Posterior vena cava (tissue), 2 donors: ENCODE measurements at places on chromosomes 16 and 17. TPM values are rescaled to one million over a fixed set of nuclear protein-coding genes. Genes with fewer than 3 reads are reported as not detected.

DNA sequence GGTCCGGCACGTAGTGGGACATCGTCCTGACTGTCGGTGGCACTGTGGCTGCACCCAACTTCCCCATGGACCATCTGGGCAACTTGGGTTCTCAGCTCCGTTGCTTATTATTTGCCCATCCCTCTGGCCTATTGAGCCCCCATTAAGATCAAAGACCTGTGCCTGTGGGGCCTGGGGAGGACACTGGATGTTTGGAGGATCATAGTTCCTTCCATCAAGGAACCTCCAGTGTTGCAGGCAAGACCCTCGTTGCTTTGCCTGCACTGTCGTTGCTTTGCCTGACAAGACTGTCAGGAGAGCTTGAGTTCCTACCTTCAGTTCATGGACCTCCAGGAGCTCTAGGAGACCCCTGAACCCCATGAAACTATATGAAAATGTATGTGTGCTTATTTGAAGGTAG lies 127.2 kb downstream of the CCDC144A start:
- DNase-seq = no peak

DNA sequence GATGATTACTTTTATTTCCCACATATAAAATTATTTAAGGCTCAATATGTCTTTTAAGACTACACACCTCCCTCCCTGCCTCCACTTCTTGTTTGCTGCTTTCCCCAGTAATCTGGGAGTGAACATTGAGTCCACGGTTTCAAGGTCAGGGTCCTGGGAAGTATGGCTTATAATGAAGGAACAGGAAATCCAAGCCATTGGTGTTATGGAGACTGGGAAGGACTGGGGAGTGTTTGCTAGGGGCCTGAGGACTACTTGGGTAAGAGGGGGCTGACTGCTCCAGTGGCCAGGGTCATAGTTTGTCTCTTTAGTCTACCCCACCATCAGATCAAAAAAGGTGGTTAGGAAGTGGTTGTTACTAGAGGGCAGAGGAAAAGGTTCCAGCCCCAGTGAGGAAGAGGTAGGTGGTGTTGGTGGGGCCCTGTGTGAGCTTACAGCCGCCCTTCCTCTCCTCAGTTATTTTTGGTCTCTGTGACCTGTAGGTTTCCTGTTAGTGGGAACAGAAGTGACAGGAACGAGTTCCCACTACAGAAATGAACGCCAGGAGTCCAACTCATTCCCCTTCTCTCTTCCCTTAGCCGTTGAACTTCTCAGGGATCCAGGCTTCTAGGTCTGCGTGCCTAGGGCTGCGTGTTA lies 742 bp upstream of the SLC16A13 start:
- DNase-seq = no peak

DNA sequence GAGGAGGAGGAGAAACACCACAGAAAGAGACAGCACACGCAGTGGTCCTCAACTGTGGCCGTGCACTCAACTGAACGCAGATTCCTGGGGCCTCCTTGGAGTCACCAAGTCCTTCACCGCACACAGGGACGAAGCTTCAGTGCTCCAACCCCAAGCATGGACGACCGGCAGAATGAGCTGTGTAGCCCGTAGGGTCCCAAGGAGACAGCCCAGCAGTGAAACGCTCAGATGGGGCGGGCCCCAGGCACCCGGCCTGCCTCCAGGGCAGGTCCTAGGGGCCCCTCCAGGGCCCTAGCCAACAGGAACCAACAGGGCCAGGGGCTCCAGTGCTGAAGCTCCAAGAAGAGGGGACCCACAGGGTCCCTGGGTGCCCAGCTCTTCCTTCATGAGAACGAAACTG lies 13.2 kb downstream of the RAB40B start:
- peak; percentile 68 for DNase-seq

- no peak for DNase-seq
These were observed 10.6 kb upstream of the CCL5 start for GRCh38 chr17:35890774-35891155.

DNA sequence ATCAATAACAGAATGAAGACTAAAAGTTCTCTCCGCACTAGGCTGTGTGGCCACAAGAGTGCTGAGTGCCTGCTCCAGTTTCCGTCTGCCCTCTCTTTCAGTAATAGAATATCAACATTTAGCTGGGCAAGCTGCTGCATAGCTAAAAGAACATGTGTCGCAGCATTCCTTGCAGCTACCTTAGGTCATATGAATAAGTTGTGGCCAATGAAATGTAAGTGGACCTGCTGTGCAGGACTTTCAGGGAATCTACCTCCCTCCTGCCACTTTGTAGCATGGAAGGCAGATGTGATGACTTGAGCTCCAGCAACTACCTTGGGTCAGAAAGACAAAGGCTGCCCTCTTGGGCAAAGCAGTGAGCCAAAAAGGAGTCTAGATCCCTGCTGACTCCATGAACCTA lies 25.4 kb downstream of the SLC39A11 start:
- no peak for DNase-seq

DNA sequence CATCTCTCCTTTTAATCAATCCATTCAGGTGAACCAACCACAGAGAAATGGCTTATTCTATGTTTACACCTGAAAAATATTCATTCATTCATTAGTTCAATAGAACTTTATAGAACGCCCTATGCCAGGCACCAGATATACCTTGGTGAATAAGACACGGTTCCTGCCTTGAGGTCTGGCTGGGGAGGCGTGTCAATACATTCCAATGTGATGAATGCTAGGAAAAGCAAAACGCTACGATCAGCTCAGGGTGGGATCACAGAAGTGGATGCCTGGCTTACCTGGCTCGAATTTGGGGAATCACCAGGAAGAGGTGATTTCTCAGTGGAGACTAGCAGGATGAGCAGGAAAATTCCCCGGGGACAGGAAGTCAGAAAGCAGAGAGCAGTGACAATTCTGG lies 17.5 kb upstream of the WFIKKN2 start:
- DNase-seq = no peak

DNA sequence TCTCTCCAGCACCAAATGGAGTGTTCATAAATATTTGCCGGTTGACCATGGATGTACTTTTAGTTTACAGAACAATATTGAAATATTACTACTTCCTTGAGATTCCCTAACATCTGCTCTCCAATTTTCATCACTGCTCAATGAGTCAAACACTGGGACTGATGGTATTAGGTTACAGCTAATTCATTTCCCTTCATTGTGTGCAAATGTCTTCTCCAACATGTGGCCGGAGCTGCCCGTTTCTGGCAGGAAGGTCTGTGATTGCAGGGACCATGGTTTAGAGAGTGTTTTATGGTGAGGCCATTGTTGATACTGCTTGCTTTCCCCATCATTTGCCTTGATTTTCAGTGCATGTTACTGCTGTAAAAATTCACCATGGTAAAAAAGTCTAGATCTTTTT lies 209.3 kb downstream of the HS3ST3B1 start:
- DNase-seq = no peak

GRCh38 chr16:27726621-27727261 lies 176.8 kb downstream of the KATNIP start:
- DNase-seq = peak; percentile 34

DNA sequence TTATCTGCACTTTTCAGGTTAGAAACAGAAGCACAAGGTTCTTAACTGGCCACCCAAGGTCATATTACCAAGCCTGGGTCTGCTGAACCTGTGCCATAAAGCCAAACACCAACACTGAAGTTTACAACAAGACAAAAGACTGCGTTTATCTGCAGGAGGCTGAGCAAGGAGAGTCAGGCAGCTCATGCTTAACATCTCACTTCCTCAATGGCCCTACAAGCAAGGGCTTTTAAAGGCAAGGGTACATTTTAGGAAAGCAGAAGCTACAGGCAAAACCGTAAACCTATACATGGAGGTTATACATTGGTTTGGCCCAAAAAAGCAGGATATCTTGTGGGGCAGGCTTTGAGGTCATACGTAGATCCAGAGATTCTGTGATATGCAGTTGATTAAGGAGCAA lies 91.2 kb downstream of the GNAO1 start:
- no peak for DNase-seq

GRCh38 chr16:84827897-84828296 lies 8.1 kb downstream of the CRISPLD2 start:
- DNase-seq = no peak

GRCh38 chr16:78425281-78425680 lies 325.8 kb downstream of the WWOX start:
- no peak for DNase-seq

- DNase-seq = no peak
These were observed 305.4 kb downstream of the CEP112 start for GRCh38 chr17:65886315-65887245.

DNA sequence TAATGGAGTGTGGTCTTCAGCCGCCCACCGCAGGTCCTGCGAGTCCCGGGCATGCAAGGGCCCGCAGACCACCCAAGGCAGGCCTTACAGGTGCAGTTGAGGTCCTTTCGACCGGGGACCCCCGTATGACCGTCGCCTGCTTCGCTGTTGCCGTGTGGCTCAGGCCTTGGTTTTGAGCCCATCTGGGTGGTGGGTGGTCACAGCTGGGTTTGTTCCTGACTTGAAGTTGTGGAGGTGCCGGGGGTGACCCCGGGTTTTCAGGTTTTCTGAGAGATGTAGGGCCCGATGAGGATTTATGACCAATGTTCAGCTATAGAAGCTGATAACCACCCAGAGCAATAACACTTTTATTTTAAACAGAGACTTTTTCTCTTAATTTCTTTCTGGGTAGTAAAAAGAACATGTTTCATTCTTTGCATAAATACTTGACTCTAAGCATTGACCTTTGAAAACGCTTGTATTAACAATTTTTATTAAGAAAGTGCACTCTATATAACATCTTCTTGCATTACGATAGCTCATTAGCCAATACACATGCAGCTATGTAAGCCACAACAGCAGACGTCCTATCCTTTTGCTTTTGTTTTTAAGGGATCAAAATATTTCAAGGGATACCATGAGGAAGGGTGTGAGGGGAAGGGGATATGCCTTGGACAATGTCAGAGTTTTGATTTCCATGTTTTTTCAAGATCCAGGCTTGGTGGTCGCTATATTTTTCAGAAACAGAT lies 1.9 kb downstream of the FOXL1 start:
- peak; percentile 75 for DNase-seq

DNA sequence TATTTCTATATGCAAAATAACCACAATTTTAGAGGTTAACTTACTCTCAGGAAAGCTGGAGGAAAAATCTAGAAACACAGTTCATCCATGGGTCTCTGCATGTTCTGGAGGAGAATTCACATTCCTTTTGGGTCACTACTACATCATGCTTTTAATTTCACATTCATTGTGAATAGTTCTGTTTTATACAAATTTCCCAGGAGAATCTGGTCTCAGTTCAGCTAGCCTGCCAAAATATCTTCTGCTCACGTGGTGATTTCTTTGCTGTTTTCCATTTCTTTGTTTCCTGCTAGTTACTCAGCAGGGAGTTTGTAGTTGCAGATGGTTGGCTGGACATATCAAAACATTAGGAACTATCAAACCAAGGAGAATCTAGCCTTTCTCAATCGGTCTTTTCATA lies at the start of gene ABCA9:
TSS of gene ABCA9 (minus strand) at position 106 of the 400 bp plus-strand sequence. CDS start 9,801 bp downstream, outside the sequence.
- DNase-seq = no peak

GRCh38 chr16:25051406-25052150 lies 36.4 kb upstream of the ARHGAP17 start:
- no peak for DNase-seq

DNA sequence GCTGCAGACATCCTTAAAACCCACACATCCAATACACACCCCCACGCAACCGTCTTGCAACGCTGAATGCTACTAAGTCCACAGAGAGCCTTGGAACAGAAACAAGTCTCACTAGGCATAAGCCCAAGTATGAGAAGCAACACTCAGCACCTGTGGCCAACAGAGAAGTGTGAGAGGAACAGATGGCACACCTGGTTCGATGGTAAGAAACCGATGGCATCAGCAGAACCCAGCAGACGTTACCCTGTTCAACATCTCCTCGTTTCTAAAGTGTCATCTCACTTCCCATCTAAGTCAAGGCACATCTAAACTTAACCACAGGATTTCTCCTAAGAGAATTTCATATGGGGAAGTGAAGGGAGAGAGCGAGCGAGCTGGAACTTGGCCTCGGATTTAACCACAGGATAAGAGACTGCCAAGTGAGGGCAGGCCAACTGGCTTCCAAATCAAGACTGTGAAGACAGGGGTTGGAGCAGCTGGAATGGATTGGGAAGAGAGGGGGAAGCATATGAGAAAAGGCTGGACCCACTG lies 41.0 kb downstream of the NXPH3 start:
- DNase-seq = peak; percentile 94

DNA sequence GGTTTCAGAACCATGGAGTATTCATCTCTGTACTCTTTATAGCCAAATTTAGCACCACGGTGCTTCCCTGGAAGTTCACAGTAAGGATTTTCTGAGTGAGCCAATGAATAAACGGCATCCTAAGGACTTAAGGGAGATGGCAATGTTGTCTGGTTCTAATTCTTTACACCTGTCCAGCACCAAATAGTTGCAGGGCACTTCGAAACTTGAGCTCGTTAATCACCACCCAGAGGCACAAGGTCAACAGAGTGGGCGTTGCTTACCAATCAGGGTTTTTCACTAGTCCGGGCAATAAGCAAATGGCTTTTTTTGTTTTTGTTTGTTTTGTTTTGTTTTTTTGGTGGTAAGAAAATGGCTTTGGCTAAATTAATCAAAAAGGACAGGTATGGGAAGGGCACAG lies 28.2 kb upstream of the TMEM220 start:
- no peak for DNase-seq

Gene HOXB3
- total RNA-seq = 16.0 TPM

Gene CIBAR2
- not detected for total RNA-seq

Gene CLEC18C
- 0.28 TPM for total RNA-seq

Gene HOXB9
- 0.24 TPM for total RNA-seq

Gene NPB
- 0.46 TPM for total RNA-seq

Gene G6PC1
- not detected for total RNA-seq

Gene PLXDC1
- 27.2 TPM for total RNA-seq

Gene WFDC1
- 93.6 TPM for total RNA-seq

Gene LLGL2
- 6.4 TPM for total RNA-seq

Gene ADAD2
- total RNA-seq = not detected

Gene KIFC3
- total RNA-seq = 67.7 TPM
